ENCODE measurements at places on chromosomes 5 and 9.

GRCh38 chr5:158861366-158861765 lies 238.3 kb downstream of the EBF1 start:
- DNase-seq, result no peak

DNA sequence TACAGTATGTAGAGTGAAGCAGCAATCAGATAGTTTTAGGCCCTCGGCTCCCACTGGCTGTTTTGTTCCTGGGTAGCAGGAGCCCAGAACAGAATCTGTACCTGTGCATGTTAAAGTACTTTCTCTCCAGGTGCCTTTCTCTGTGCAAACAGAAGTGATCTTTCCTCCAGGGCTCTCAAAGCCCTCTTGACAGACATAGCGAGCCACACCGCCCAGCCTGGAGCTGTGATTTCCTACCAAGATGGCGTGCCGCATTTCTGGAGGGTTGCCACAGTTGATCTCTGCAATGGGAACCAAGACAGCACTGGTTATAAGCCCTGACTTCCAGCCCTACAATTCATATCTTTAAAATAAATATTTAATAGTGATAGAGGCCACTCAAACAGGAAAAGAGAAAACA lies 50.9 kb downstream of the SUSD1 start:
- DNase-seq, result no peak

GRCh38 chr5:53915120-53915519 lies 354.7 kb downstream of the NDUFS4 start:
- DNase-seq, result no peak

- peak; percentile 19 for DNase-seq
Measured at GRCh38 chr9:4489562-4489918, 728 bp upstream of the SLC1A1 start.

GRCh38 chr5:163409384-163409783 lies 28.0 kb upstream of the CCNG1 start:
- DNase-seq, result no peak

DNA sequence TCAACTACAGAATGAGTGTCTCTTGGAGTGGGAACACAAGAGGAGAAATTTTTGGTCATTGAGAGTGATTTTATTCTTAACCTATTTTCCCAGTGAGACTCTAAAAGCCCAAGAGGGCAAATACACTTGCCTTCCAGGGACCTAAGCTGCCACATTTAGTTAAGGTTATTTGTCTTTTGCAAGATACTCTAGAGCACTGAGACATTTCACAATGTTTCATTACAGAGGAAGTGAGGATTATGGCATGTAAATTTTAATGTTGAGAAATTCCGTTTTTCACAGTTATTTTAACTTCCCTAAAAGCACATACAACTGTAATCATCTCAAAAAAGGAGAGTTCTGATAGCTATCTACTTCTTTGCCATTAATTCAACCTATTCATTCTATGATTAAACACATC lies 38.7 kb upstream of the RAB3C start:
- no peak for DNase-seq

DNA sequence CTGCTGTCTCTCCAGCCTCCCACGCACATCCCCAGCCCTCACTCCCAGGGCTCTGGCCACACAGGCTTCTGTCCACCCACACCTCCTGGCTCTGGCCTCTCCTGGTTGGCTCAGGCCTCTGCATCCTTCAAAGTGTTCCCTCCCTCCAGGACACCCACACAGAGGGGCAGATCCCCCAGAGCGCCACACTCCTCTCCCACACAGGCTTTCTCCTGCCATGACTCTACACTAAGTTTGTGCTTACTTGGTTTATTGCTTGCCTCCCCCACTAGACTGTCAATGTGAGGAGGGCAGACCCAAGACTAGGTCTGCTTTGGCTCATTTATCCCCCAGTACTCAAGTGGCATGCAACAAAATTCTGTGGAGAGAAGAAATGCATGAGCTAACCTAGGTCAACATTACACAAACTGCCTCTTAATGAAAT lies 67.0 kb upstream of the SPOCK1 start:
- DNase-seq, result no peak

GRCh38 chr9:35951736-35952135 lies 6.2 kb downstream of the OR2S2 start:
- DNase-seq, result no peak

DNA sequence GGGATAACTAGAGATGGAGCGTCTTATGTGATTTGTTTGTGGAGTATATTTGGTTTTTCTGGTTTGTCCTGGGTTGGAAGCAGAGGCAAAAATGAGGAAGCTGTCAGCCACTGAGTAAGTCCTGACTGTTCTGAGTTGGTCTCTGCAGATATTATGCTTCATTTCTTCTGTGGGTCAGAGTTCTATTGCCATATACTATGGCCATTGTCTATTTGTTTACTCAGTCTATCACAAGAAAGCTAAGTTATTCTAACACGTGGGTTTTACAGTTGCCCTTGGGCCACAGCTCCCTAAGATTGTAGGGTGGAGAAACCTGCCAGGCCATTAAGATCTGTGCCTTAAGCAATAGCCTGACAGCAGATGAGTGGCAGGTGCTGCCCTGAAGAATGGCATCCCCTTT lies 3.0 kb upstream of the CTSV start:
- DNase-seq, result no peak

DNA sequence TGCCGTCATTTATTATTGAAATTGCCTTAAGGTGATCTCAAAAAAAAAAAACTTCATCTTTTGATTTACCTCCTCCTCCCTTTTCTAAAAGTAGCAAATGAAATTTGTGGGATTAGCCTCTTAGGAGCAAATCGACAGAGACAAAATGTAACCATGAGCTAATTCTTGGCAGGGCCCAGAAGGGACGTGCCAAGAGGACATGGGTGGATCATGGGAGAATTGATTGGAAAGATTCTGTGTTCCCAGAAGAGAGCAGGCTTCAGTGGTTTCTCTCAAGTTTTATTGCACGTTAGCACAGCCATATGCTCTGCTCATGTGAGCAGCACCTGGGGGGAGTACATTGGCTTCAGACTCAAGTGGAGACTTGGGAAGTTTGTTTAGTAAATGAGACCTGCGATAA lies 394.6 kb downstream of the ELAVL2 start:
- DNase-seq, result no peak
